ENCODE measurements at places on chromosomes 7 and 10.

- DNase-seq: no peak
These were observed 252.7 kb downstream of the TCERG1L start for GRCh38 chr10:131058799-131059198.

DNA sequence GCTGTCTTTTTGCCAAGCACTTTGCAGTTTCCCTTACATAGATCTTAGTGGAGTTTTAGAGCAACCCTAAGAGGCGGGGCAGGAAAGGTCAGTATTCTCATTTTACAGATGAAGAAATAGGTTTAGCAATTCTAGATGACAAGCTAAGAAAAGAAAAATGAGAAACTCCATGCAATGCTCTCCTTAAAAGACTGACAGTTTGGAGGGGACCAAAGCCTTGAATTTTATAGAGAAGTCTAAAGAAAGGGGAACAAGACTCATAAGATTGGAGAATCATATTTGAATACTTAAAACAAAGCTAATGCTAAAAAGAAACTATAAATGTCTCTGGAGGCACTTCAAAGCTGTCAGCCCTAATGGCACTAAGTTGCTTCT, 19.6 kb downstream of the CEP55 start:
- no peak for DNase-seq

- DNase-seq: no peak
These were observed 215.9 kb downstream of the RAB11FIP2 start for GRCh38 chr10:117830787-117831212.

- DNase-seq: no peak
These were observed 44.2 kb downstream of the JMJD1C start for GRCh38 chr10:63421591-63421990.

DNA sequence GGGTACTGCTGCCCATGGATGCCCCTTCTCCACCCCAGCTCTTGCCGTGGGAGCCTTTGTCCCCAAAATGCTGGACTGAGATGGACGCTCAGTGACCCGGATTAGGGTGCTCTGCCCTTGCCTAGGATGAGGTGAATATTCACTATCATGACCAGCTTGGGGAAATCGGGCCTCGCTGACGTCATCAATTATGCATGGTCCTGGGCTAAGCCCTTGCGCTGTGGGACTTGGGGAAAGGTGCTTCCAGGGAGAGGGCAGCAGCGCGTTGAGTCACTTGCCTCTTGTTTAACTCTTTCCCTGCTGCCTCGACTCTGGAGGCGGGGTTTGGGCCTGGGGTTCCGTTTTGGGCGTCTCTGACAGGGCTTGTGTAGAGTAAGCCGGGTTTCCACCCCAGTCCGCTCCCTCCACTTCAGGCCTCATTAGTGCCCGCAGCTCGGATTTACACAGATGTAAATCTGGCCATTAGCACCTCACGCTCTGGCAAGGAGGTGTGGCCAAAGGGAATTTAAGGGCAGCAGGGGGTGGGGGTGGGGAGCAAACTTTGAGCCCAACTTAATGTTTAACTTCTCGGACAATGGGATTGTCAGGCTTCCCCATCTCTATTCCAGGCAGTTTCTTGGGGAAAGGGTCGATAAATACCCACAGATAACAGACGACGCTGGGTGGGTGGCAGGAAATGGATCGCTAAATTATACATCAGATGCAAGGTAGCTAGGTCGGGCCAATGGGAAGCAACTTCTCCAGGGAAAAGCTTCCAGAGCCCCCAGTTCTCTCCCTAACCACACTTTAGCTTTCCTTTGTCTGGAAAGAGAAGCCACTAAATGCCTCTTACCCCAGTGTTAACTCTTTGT, 51.3 kb upstream of the TCF7L2 start:
- DNase-seq: no peak

DNA sequence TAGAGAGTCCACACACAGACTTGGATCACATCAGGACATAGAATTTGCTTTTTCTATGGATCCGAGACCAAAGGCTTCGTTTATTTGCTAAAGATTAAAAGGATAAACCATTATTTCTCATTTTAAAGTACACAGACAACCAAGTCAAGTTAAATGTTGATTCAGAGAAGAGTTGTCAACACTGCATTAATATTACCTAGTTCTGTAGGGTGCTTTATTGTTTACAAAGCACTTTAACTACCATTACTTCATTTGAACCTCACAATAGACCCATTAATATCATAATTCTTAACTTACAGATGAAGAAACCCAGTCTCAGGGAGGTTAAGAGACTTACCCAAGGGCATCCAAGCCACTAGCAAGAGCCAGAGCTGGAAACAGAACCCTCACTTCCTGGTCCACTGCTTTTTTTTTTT, 43.2 kb upstream of the GSAP start:
- no peak for DNase-seq

DNA sequence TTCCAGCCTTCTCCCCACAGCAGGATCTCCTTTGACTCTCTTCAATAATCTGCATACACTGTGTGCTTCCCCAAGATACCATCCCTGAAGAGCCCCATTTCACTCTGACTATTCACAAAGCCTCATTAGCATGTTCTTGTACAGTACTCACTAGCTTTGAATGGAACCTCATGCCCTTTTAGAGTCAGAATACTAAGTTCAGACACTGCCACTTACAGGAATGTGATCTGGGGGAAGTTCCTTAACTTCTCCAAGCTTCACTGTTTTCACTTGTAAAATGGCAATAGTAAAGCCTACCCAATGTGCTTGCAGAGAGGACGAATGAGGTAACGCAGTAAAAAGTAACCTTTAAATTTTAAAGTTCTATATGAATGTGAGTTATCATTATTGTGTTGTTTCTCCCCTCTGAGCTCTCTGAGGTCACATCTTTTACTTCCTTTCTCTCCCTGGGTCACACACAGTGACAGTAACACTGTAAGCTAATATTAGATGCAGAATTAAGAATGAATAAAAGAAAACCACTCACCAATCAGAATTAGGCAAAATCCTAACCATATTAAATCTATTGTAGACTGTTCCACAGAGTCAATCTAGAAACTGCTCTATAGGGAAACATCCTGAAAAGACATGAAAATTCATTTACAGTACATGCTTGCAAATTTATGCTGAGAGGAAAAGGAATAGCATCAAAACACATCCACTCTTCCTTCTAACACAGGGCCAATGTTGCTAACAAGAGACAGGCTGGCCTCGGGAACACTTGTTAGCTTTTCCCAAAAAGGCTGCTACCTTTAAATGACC, 64.2 kb upstream of the IL6 start:
- DNase-seq: no peak
